MCF 10A (cell line): ENCODE measurements at places on chromosomes 7 and 10. TPM values are rescaled to one million over a fixed set of nuclear protein-coding genes. Genes with fewer than 3 reads are reported as not detected.

ACADSB gene
- 11.9 and 15.7 TPM in 2 replicates for total RNA-seq

DNA sequence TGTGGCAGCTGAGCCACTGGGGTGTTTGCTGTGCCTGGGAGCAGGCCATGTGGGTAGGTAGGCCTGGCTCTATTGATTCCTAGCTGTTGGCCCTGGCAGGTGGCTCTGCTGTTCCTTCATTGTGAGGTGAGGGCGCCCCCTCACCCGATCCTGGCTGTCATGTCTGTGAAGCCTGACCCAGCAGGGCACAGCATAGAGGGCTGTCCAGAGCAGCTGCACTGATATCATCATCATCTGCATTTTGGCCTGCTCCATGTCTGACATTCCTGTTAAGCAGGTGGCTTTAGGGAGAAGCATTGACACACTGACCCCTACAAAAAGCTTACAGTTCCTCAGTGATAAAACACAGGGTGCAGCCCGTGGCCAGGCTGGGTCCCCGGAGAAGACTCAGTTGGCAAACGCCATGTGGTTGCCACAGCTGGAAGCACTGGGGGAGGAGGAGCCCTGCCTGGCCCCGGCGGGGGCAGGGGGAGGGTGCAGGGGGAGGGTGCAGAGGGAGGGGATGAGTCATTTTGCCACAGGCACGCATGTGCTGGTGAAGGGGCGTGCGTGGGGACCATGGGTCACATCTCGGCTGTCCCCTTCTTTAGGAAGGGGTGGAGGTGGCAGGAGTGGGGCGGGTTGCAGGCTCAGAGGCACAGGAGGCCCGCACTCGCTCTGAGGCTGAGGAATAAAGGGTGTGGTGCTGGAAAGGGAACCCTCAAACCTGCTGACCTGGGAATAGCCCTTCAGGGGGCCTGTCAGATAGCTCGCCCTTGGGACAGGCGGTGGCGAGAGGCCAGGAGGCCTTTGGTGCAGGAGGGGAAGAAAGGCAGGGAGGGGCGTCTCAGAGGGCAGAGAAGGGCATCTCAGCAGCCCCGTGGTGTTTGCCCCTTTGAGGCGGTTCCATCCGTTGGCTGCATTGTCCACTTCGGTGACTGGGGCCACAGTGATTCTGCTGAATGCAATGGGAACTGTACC is 31.6 kb downstream of the IKZF1 start:
- peak; percentile 4 for DNase-seq
- H3K27me3 ChIP-seq, result no peaks in the 10 kb centered on the region
- H3K27ac ChIP-seq, result no peak overlapping the region
- H3K36me3 ChIP-seq, result no peaks in the 10 kb centered on the region
- H3K4me1 ChIP-seq, result peaks cover 14% of the 10 kb centered on the region

- peaks cover 16% of the 10 kb centered on the region for H3K4me1 ChIP-seq
- H3K27me3 ChIP-seq, result peaks cover 20% of the 10 kb centered on the region
- no peak overlapping the region for H3K27ac ChIP-seq
- H3K36me3 ChIP-seq, result no peaks in the 10 kb centered on the region
Observed at GRCh38 chr10:101217450-101218281, 11.6 kb downstream of the LBX1 start.

DNA sequence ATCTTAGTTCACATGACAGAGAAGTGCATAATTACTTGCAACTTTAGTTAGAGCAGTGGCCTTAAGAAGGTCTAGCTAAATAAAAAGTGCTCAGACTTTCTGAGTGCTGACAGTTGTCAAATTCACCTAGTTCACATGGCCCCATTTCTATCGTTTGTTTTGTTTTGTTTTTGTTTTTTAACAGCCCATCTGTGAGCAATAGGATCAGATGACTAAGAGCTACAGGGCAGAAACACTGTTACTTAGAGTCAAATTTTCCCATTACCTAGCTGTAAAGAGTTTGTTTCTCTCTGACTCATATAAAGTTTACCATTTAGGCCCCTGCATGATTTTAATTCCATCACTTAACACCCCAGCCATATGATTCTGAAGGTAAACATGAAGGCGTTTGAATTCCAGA is 18.8 kb downstream of the CAV1 start:
- no peak overlapping the region for H3K4me3 ChIP-seq
- no peaks in the 10 kb centered on the region for H3K27me3 ChIP-seq
- DNase-seq, result peak; percentile 36

DNA sequence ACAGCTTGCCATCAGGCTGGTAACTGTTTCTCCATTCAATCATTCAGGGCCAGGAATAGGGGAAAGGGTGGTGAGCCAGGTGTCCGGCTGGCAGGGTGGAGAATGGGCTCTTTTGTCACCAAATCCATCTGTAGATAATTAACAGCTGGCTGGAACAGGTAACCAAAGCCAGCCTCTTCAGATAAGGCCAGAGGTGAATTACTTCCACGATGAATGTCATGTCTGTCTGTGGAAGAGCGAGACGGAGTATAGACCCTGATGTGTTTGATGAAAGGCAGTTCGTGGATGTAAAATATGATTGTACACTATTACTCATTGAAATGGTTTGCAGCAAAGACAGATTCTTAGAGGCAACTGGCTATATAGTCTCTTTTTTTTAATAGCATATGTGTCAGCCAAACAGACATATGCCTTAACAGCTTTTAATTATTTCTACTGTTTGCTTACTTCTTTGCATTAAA is 149.8 kb downstream of the KLF6 start:
- H3K27ac ChIP-seq, result peak overlapping the region; percentile 82
- H3K4me1 ChIP-seq, result peaks cover 12% of the 10 kb centered on the region
- H3K27me3 ChIP-seq, result no peaks in the 10 kb centered on the region
- peaks cover 6% of the 10 kb centered on the region for H3K36me3 ChIP-seq
- no peak for DNase-seq

- no peak overlapping the region for H3K4me3 ChIP-seq
- DNase-seq, result no peak
Observed at GRCh38 chr10:100490531-100490930, 27.7 kb downstream of the WNT8B start.

DNA sequence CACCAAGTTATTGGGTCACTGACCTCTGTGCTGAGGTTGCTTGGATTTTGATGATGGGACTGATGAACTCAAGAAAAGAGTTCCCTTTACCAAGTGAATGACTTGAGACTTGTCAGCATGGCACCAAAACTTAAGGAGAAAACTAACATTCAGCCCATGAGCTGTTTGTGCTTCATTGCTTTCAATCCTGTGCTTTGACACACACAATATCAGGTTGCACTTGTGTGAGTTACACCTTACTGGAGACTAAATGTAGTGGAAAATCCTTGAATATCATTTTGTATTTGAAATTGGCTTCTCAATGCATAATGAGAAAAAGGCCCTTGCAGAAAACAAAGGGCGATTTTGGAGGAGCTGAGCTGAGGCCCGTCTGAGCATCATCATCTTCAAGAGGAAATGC is 2.7 kb downstream of the BAG3 start:
- peaks cover 35% of the 10 kb centered on the region for H3K4me1 ChIP-seq
- no peak for DNase-seq
- peak overlapping the region; percentile 94 for H3K27ac ChIP-seq
- peak overlapping the region; percentile 94 for H3K4me3 ChIP-seq
- peaks cover 4% of the 10 kb centered on the region for H3K36me3 ChIP-seq

GRCh38 chr10:51109801-51110533 is 35.7 kb downstream of the PRKG1 start:
- DNase-seq, result no peak
- H3K27me3 ChIP-seq, result no peaks in the 10 kb centered on the region
- no peak overlapping the region for H3K27ac ChIP-seq
- H3K4me1 ChIP-seq, result peaks cover 23% of the 10 kb centered on the region

DNA sequence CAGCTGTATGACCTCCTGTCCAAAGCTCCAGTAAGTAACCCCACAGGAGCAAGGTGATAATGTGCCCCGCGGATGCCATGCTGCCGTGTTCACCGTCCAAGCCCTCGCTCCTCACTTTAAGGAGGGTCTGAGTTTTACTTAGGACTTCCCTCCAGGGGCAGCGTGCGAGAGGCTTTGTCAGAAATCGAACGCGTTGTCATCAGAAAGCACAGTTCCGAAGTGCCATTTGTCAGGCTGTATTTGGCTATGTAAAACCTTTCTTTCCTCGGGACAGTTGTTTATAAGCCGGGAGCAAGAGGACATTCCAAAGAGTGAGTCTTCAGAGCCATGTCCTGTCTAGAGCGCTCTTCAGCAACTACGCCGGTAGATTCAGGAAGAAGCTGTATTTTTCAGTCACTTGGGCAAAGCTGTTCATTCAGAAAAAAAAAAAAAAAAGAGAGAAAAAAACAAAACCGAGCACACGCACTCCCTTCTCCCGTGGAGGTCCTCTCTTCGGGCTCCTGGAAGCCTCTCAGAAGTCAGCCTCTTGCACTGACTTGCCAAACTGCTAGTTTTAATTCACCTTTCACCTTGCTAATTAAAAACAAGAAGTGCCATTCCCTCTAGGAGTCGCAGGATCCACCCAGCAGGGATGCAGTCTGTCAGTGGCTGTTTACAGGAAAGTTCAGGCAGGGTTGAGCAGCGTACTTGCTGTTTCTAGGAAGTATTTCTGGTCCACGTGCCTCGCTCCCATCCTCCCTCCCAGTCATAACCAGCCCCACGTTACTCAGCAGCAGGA is at the start of gene SEMA3E:
Gene SEMA3E, minus strand, starts transcription at position 676 of the 778 bp plus-strand sequence.
- H3K36me3 ChIP-seq, result no peaks in the 10 kb centered on the region
- H3K4me3 ChIP-seq, result peak within 1 kb of the TSS; percentile 17
- DNase-seq, result no peak
- no peaks in the 10 kb centered on the region for H3K4me1 ChIP-seq

GRCh38 chr7:41890631-41891274 is 187.9 kb upstream of the INHBA start:
- H3K27me3 ChIP-seq, result no peaks in the 10 kb centered on the region
- peaks cover 20% of the 10 kb centered on the region for H3K4me1 ChIP-seq

DNA sequence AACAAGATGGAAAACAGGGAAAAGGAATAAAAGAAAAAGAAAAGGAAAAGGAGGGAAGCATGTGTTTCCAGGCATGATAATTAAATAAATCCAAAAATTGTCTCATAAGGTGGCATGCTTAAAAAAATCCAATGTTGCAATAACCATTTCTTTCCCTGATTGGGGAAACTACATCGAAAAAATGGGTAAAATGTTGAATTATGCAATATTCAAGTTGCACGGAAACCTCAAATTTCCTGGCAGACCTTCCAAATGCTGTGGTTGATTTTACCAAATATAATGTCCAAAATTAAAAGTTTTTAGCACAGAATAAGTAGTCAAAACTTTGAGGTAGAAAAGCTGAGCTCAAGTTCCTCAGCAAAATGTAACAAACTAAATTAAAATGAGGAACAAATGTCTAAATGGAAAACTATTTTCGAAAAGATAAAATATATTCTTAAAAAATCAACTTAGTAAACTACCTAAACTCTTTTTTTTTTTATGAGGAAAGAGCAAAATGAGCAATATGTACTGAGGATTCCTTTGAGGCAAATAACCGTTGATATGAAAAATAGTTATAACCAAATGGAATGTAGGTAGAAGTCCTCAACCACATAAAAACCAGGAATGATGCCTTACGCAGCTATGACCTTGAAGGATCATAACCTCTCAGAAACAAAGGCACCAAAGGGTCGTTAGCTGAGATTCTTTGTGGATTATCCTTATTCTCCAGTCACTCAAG is 52.6 kb downstream of the MACC1 start:
- peak; percentile 49 for DNase-seq
- no peaks in the 10 kb centered on the region for H3K36me3 ChIP-seq
- H3K27ac ChIP-seq, result no peak overlapping the region
- H3K27me3 ChIP-seq, result no peaks in the 10 kb centered on the region
- no peak overlapping the region for H3K4me3 ChIP-seq
- no peaks in the 10 kb centered on the region for H3K4me1 ChIP-seq

DNA sequence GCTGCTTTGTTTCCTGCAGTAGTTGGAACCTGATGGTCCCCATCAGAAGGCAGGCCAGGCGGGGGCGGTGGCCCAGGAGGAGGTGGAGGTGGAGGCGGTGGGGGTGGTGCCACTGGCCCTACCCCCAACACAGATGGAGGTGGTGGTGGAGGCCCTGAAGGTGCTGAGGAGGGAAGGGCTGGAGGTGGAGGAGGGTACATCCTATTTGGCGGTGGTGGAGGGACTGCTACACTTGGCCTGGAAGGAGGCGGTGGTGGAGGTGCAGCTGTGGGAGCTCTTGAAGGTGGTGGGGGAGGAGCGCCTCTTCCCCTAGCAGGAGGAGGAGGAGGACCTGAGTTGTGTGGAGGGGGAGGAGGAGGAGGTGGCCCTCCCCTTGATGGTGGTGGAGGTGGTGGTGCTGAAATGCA is 36.8 kb downstream of the LMOD2 start:
- H3K27me3 ChIP-seq, result no peaks in the 10 kb centered on the region
- no peaks in the 10 kb centered on the region for H3K4me1 ChIP-seq
- peaks cover 77% of the 10 kb centered on the region for H3K36me3 ChIP-seq
- DNase-seq, result no peak
- no peak overlapping the region for H3K27ac ChIP-seq
- no peak overlapping the region for H3K4me3 ChIP-seq

GRCh38 chr7:26365901-26366275 is 74.2 kb downstream of the SNX10 start:
- no peak for DNase-seq
- no peak overlapping the region for H3K27ac ChIP-seq
- H3K27me3 ChIP-seq, result no peaks in the 10 kb centered on the region
- H3K4me3 ChIP-seq, result no peak overlapping the region
- no peaks in the 10 kb centered on the region for H3K36me3 ChIP-seq

- DNase-seq, result no peak
- H3K4me1 ChIP-seq, result no peaks in the 10 kb centered on the region
- H3K4me3 ChIP-seq, result no peak overlapping the region
Observed at GRCh38 chr10:50027195-50027594, 39.0 kb downstream of the AGAP6 start.

DNA sequence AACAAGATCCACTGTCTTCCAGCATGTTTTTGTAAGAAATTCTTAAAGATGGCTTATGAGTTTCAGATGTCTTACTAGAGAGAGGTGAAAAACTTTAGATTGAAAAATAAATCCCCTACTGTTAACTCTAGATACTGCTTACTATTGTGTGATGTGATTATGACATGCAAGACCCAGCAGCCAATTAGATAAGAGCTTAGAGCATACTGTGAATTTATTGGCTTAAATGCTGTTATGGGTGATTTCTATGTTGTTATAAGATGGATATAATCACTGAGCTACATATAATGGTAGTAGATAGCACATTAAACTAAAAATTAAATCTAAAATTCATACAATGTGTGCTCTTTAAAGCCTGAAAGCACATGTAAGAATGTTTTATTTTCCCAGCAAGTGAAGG is at the start of gene RNF133:
Gene RNF133, minus strand, starts transcription at position 101 of the 400 bp plus-strand sequence. CDS start 199 bp downstream, outside the sequence.
- H3K4me1 ChIP-seq, result no peaks in the 10 kb centered on the region
- H3K27me3 ChIP-seq, result no peaks in the 10 kb centered on the region
- H3K27ac ChIP-seq, result no peak within 1 kb of the TSS
- H3K36me3 ChIP-seq, result no peaks in the 10 kb centered on the region
- no peak for DNase-seq

GRCh38 chr10:124694481-124695220 is 49.5 kb downstream of the FAM53B start:
- H3K36me3 ChIP-seq, result peaks cover 57% of the 10 kb centered on the region
- H3K4me3 ChIP-seq, result no peak overlapping the region
- DNase-seq, result no peak
- peaks cover under 1% of the 10 kb centered on the region for H3K4me1 ChIP-seq
